ENCODE measurements at places on chromosomes 3 and 15. TPM values are rescaled to one million over a fixed set of nuclear protein-coding genes. Genes with fewer than 3 reads are reported as not detected.

Gene TP63
- total RNA-seq, result not detected

Gene MYRIP
- 2.6 TPM for total RNA-seq

Gene ROBO2
- total RNA-seq, result 0.32 TPM

Gene SLC30A4
- 69.3 TPM for total RNA-seq

Gene SPTBN5
- total RNA-seq, result 0.16 TPM

Gene PSMD6
- total RNA-seq, result 18.3 TPM

Gene TRIM71
- not detected for total RNA-seq

Gene ECE2
- total RNA-seq, result not detected

Gene NOX5
- not detected for total RNA-seq

Gene A4GNT
- not detected for total RNA-seq

Gene HTR3E
- total RNA-seq, result 0.80 TPM

Gene ASB14
- not detected for total RNA-seq

Gene SPRED1
- total RNA-seq, result 8.6 TPM

Gene ZNF148
- total RNA-seq, result 27.0 TPM

Gene TGM5
- not detected for total RNA-seq

Gene RPP14
- 18.6 TPM for total RNA-seq

Gene LZTFL1
- total RNA-seq, result 7.6 TPM

Gene MAPKBP1
- total RNA-seq, result 16.5 TPM

Gene SOX2
- total RNA-seq, result 0.82 TPM

Gene HYKK
- 6.7 TPM for total RNA-seq

Gene FETUB
- total RNA-seq, result not detected

Gene SKOR1
- total RNA-seq, result not detected

Measured in transverse colon (tissue), 4 donors.